Fibroblast of lung (primary cell): ENCODE measurements at places on chromosomes 2 and 18. TPM values are rescaled to one million over a fixed set of nuclear protein-coding genes. Genes with fewer than 3 reads are reported as not detected.

The FNDC4 gene
- 12.8 and 18.3 TPM in 2 replicates for total RNA-seq

The IL36G gene
- not detected in 2 replicates for total RNA-seq

The CD28 gene
- total RNA-seq = not detected in 2 replicates

- H3K4me3 ChIP-seq = no peak overlapping the region
- peaks cover 14% of the 10 kb centered on the region for H3K4me1 ChIP-seq
- H3K27ac ChIP-seq = no peak overlapping the region
- H3K27me3 ChIP-seq = no peaks in the 10 kb centered on the region
Measured at GRCh38 chr2:42846932-42847595, 54.7 kb upstream of the HAAO start.

DNA sequence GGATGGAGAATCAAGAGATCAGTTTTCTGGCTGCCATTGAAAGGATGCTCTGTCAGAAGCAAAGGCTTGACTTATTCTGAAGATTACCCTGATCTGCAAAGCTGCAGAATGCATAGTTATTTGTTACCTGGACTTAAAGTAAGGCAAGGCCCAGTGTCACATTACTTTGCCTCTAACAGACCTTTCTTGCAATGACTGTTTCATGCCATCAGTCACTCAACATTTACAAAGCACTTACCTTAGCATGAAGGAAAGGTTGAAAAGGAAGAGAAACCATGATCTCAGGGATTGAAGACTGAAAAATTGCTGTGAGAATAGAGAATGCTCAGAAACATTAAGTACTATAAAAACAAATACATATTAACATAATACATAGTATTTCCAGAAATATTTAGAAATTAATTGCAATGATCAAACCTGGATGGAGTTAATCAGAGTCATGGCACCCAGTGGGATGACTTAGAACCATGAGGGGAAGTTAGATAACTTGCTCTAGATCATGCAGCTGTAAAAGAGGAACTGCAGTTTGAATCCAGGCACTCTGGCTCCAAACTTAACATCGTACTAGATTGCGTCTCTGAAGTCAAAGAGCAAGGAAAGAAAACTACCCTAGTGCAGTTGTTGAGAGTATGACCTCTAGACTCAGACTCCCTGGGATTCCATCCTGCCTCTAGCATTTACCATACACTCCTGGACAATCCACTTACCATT lies 26.5 kb upstream of the FAM117B start:
- no peak for DNase-seq
- H3K36me3 ChIP-seq = no peaks in the 10 kb centered on the region
- H3K4me3 ChIP-seq = no peak overlapping the region
- no peaks in the 10 kb centered on the region for H3K27me3 ChIP-seq

DNA sequence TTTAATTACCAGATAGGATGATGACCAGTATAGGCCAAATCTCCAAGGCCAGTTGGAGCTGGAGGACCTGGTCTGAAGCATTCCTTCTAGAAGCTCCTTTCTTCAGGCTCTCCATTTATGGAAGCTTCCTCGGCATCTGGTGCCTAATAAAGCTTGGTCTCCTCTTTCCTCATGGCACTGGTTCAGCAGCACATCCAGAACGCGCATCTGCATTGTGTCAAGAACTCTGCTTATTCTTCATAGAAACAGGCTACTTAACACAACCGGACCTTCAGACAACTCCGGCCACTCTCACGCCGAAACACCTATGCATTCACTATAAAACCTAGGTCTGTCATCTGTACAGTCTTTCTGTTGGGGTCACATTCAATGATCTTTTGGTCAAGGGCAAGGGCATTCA lies 99.8 kb downstream of the COL6A3 start:
- no peaks in the 10 kb centered on the region for H3K36me3 ChIP-seq
- no peaks in the 10 kb centered on the region for H3K27me3 ChIP-seq
- H3K4me1 ChIP-seq = peaks cover 16% of the 10 kb centered on the region
- no peak overlapping the region for H3K27ac ChIP-seq
- no peak for DNase-seq

DNA sequence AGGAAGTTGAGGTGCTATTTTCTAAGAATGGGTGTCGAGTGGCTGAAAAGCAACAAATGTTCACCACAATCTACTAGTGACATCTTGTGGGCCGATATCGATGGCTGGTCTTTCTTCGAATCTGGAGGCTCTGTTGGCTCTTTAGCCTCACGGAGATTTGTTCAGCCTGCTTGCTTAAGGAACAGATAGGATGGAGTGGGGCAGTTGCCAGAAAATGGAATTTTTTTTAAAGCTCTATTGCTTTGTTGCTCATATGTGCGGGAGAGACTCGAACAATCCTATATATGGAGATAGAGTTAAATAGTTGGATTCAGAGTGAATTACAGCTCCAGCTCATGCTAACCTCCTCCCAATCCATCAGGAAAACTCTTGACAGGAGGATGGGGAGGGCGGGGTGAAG lies 70.9 kb upstream of the LYPD6B start:
- H3K4me1 ChIP-seq = no peaks in the 10 kb centered on the region
- H3K36me3 ChIP-seq = no peaks in the 10 kb centered on the region
- H3K4me3 ChIP-seq = no peak overlapping the region

DNA sequence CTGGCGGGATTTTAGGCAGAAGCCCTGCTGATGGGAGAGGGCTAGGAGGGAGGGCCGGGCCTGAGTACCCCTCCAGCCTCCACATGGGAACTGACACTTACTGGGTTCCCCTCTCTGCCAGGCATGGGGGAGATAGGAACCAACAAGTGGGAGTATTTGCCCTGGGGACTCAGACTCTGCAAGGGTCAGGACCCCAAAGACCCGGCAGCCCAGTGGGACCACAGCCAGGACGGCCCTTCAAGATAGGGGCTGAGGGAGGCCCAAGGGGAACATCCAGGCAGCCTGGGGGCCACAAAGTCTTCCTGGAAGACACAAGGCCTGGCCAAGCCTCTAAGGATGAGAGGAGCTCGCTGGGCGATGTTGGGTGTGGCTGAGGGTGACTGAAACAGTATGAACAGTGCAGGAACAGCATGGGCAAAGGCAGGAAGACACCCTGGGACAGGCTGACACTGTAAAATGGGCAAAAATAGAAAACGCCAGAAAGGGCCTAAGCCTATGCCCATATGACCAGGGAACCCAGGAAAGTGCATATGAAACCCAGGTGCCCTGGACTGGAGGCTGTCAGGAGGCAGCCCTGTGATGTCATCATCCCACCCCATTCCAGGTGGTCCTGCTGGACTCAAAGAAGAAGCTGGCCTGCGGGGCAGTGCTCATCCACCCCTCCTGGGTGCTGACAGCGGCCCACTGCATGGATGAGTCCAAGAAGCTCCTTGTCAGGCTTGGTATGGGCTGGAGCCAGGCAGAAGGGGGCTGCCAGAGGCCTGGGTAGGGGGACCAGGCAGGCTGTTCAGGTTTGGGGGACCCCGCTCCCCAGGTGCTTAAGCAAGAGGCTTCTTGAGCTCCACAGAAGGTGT lies 8.5 kb downstream of the PROC start:
- H3K27ac ChIP-seq = no peak overlapping the region
- H3K27me3 ChIP-seq = peaks cover 17% of the 10 kb centered on the region
- H3K36me3 ChIP-seq = no peaks in the 10 kb centered on the region

DNA sequence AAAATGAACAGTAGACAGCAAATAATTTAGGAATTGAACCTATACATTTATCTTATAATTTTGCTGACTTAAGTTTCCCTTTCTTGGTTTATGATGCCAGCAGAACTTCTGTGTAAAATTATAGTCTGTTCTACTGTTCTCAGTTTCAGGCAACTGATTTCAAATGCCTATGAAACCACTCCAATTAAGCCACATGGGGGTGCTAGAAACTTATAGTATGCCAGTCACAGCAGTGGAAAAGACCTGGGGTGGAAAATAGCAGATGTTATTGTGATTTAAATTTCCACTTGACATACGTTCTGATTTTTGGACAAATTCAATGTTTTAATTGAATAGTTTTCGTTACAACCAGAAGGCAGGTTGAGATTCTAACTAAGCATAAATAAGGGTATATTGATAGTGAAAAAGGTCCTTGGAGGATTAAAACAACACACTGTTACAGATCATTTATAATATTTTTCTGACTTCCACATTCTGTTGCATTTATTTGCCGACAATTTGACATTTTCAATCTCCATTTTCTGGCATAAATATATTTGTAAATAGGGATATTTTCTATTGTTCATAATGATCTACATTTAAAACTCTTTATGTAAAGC lies 61.4 kb downstream of the CPS1 start:
- no peaks in the 10 kb centered on the region for H3K36me3 ChIP-seq
- peak; percentile 32 for DNase-seq
- no peak overlapping the region for H3K4me3 ChIP-seq
- H3K27me3 ChIP-seq = no peaks in the 10 kb centered on the region

- no peak overlapping the region for H3K4me3 ChIP-seq
- H3K4me1 ChIP-seq = no peaks in the 10 kb centered on the region
- no peaks in the 10 kb centered on the region for H3K27me3 ChIP-seq
- no peaks in the 10 kb centered on the region for H3K36me3 ChIP-seq
Measured at GRCh38 chr2:161974461-161974860, 99.6 kb downstream of the DPP4 start.
